Smooth muscle cell of the pulmonary artery (primary cell): ENCODE measurements at places on chromosomes 3 and 15. TPM values are rescaled to one million over a fixed set of nuclear protein-coding genes. Genes with fewer than 3 reads are reported as not detected.

AGBL1 gene
- not detected in 2 replicates for total RNA-seq

SLC6A1 gene
- total RNA-seq = 0.10 and 0.13 TPM in 2 replicates

C15orf62 gene
- total RNA-seq = 0.07 TPM in 1 of 2 replicates, not detected in the other

ADGRG7 gene
- 0.07 TPM in 1 of 2 replicates, not detected in the other for total RNA-seq

PDIA5 gene
- 69.7 and 77.5 TPM in 2 replicates for total RNA-seq

PROK2 gene
- total RNA-seq = not detected in 2 replicates

IGSF11 gene
- under 0.01 and 0.10 TPM in 2 replicates for total RNA-seq

RBPMS2 gene
- total RNA-seq = 0.07 TPM in 1 of 2 replicates, not detected in the other

TLR9 gene
- total RNA-seq = under 0.01 and 0.23 TPM in 2 replicates

CDHR4 gene
- total RNA-seq = 0.07 TPM in 1 of 2 replicates, not detected in the other
